ENCODE measurements at places on chromosomes 12 and 14. TPM values are rescaled to one million over a fixed set of nuclear protein-coding genes. Genes with fewer than 3 reads are reported as not detected.

DNA sequence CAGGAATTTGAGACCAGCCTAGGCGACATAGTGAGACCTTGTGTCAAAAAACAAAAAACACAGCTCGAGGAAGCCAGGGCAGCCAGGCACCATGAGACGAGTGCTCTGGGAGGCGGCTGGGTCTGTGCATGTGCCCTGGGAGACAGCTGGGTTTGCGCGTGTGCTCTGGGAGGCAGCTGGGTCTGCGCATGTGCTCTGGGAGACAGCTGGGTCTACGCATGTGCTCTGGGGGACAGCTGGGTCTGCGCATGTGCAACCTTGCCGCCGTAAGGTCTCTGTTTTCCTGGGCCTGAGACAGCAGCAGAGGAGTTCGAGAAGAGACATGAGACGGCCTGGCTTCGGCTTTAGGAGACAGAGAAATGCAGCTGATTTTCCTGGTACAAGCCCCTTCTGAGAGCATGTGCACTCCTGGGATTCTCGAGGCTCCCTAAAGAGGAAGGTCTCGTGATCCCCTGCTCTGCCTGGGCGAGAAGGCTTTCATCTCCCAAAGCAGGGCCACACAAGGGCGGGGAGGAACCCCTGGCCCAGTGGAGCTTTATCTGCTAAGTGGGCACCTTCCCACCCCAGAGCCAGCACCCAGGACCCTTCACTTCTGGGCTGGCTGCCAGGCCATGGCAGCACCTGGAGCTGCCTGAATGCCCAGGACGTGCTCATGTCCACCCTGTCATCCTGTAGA lies 3.5 kb upstream of the BDKRB1 start:
- no peak for DNase-seq

- DNase-seq: no peak
These were observed 14.6 kb upstream of the NYNRIN start for GRCh38 chr14:24384169-24384568.

DNA sequence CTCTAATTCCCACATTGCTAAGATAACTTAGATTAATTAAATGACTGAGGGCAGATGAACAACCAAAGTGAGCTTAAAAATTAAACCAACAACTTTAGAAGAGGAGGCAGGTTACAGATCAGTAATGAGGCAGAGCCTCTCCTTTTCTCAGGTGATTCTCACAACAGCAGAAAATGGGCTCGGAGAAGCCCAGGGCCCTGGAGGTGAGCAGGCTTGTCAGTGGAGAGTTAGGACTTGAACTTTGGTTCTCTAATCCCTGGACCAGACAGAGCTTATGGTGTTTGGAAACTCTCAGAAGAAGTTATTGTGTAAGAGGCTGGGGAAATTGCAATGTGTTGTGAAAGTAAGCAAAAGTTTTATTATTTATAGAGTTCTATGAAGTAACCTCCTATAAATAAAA lies 2.8 kb downstream of the TRHDE start:
- DNase-seq: no peak

DNA sequence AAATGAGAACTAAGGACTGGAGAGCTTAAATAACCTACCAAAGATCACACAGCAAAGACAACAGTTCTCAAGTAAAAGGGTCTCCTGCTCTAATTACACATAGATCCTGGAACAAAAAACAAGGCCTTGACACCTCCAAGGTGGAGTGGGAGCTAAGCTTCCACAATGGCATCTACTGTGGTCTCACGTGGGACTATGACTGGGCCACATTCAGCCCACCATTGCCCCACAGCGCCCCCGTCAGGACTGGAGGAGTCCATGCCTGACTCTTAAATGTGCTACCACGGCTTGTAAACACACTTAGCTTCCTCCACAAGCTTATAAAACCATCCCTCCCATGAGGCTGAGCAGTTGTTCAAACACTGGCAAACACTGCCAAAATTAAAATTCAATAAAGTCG lies 88.5 kb downstream of the GCH1 start:
- no peak for DNase-seq

GRCh38 chr12:85836197-85837090 lies at the start of gene RASSF9:
TSS of gene RASSF9 (minus strand) at chr12:85836409. CDS start at chr12:85836201, 208 bp downstream.
- DNase-seq: no peak

The CLEC2A gene
- not detected for polyA plus RNA-seq

GRCh38 chr12:123077298-123078119 lies 73.4 kb downstream of the PITPNM2 start:
- no peak for DNase-seq

The TEX22 gene
- 0.93 TPM for polyA plus RNA-seq

GRCh38 chr12:72380441-72380840 lies 108.3 kb downstream of the TRHDE start:
- DNase-seq: no peak

- no peak for DNase-seq
These were observed 134.8 kb downstream of the FOXN3 start for GRCh38 chr14:89282191-89282590.

The PPP1R1A gene
- 47.1 TPM for polyA plus RNA-seq

DNA sequence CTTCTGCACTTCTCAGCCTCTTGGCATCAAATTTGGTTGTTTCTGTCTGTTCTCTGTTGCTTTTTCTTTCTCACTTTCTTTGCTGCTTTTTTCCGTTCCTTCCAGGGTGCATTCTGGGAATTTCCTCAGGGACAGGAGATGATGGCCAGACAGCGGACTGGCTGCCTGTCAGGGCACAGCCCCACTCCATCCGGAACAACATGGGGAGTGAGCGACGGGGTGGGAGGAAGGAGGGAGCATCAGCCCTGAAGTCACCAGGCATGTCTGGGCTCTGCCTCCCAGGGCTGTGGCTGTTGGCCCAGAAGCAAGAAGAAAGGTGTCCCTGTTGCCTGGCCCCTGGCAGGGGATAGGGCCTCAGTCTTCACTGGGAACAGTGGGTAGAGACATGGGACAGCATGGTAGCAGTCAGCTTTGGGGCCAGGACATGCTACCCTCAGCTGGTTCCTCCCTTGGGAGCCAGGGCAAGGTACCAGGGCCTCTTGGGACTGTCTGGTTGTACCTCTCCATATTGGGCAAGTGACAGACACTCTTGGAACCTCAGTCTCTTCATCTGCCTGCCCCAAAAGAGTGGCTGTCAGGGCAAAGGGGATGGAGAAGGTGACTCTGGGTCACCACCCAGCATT lies 8.6 kb downstream of the PGF start:
- DNase-seq: no peak

DNA sequence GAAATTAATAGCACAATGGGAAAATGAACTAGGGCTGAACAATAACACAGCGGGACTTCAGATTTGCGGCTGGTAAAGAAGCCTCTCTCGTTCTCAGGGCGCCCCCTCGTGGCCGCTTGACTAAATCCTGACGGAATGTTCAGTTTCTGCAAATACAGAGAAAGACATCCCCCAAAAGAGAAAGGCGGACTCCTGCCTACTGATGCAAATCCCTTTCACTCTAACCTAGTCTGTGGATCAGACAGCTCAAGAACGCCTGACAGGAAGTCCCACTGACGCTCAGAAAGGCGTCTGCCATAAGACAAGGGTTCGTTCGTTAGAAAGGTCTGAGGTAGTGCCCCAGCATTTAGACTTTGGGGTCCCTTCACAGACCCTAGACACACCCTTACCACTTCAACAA lies 2.5 kb downstream of the NUAK1 start:
- peak; percentile 78 for DNase-seq

The SIX1 gene
- polyA plus RNA-seq: 7.5 TPM

The OLR1 gene
- 1.4 TPM for polyA plus RNA-seq

DNA sequence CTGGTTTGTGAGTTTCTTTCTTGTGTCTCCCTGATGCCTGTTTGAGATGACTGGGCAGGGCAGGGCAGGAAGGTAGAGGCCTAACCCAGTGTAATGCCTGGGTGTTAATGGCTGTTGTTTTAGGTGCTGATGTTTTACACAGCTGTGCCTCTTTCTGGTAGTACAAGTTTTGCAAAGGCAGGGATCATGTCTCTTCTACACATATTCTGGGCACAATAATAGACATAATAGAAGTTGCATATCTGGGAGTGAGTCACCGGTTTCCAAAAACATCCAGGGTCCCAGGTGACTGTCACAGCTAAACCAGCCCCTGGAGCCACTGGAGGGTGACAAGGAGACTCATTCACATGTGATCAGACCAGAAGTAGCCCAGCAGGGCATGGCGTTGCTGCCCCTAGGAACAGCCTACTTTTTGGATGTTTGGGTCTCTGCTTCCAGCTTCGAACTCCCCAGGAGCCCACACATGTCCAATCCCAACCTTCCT lies 18.1 kb downstream of the TPCN1 start:
- DNase-seq: no peak

The SDR9C7 gene
- polyA plus RNA-seq: 0.11 TPM

GRCh38 chr14:24806061-24806678 lies 172.2 kb upstream of the GZMB start:
- DNase-seq: no peak

DNA sequence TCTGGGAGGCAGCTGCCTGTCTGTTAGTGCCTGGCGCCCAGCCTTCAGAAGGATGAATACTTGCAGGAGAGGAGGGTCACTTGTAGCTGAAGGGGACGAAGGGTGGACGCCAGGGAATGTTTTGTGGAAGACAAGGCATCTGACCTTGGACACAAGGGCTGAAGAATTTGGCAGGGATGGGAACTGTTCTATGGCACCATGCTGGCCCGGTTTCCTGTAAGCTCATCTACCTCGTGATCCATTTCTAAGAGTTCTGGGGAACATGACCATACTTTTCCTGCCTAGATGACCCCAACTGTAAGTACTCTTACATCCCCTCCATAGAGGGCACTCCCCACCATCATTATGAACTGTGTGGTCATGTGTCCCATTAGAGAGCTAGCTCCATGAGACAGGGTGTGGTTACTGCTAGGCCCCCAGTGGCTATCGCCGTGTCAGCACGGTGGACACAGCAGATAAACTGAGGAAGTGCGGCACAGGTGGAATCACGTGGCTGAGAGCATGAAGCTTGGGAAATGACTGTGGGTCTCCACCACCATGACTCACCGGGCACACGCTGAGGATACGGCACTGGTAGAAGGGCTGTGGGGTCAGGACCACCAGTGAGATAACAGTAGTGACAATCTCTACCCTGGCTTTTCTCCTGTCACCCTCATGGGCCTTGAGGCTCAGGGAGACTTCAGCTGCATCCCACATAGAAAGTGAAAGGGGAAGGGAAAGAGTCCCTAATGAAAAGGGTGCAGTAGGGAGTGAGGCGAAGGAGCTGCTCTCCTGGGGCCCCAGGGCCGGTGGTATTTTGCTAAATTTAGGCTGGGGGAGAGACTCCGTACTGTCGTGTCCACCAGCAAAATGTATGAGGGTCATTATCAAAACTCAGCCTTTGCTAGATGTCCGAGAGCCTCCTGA lies 252.6 kb downstream of the FOXN3 start:
- DNase-seq: no peak

DNA sequence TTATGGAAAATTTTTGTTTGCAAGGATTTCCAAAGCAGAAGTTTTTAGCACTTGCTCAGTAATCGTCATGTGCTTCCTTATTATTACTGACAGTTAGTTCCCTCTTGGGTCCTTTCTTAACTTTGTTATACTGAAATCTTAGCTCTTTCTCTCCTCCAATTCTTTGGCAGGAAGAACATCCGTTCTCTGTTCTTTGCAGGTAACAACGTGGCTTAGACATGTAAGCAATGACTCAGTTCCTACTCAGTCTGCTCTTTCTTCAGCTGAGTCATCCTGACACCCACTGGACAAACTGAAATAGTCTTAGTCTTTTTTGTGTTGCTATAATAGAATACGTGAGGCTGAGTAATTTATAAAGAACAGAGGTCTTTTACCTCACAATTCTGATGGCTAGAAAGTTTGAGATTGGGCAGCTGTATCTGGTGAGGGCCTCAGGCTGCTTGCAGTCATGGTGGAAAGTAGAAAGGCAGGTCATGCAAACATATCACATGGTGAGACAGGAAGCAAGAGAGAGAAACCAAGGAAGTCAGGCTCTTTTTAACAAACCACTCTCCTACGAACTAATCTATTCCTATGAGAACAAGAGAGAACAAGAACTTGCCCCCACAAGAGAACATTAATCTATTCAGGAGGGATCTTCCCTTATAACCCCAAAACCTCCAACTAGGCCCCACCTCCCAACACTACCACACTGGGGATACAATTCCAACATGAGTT lies 49.2 kb downstream of the TESPA1 start:
- DNase-seq: no peak

DNA sequence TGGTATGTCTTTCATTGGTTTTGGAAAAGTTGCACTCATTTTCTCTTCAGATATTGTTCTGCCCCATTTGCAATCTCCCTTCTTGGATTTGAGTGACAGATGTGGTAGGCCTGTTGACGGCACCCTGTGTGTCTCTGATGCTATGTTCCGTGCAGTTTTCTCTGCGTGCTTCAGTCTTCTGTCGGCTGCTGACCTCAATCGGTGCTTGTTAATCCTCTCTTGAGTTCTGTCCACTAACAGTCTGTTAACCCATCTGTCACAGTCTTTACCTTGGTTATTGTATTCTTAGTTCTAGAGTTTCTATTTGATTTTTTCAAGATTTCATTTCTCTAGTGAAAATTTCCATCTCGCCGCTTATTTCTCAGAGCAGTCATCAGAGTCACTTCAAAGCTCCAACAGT lies 20.7 kb upstream of the PLD4 start:
- DNase-seq: no peak

DNA sequence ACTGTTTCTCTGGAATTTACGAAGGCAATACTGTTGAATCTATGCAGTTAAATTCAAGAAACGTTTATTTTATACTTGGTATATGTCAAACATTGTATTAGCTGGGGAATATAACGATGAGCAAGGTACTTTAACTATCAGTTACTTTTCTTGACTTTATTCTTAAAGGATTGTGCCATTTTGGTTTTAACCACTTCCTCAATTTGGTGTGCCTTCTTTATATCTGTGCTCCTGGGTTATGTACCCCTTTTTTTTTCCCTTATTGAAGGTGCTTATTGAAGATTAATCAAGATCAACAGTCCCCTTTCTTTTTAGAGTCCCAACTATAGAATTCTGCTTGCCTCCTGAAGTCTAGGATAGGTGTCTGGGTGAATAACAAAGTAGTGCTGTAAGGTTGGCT lies 5.8 kb downstream of the RAB21 start:
- no peak for DNase-seq

DNA sequence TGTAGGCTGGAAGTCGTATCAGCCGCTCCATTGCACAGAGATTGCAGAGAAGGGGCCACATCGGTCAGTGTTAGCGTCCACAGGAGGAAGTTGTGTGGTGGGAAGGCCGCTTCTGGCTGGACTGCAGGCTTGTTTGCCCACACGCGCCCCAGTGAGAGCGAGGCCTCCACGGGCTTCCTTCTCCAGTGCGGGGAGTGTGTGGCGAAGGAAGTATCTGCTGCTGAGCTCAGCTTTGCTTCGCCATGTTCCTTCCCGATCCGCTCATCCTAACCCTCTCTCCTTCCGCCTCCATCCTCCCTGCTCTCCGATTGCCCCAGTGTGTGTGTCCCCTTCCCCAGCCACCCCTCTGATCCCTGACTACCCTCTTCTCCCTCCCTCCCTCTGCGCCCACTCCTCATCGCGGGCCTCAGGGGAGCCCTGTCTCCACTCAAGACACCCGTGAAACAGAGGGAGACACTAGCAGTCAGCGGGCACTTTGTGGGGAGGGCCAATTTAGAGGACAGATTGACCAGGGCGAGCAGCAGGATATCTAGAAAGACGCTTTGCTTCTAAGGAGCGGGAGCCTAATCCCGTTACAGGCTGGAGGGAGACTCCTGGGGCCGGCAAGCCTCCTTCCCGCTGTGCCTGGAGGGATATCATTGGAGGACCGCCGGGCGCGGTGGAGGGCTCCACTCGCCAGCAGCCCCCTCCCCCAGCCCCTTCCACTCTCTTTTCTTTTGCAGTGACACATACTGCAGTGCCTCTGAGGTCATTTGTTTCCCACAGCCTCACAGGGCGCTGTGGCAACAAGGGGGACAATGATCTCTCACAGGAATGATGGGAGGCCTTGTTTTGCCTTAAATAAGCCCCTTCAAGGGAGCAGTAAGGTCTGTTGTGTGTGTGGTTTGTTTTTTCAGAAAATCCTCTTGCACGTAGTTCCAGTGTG lies 428.8 kb downstream of the ZFP36L1 start:
- DNase-seq: no peak

GRCh38 chr12:77553976-77554619 lies 276.6 kb upstream of the NAV3 start:
- DNase-seq: no peak

The SALL2 gene
- polyA plus RNA-seq: 61.2 TPM
